ENCODE measurements at places on chromosomes 6 and 20. TPM values are rescaled to one million over a fixed set of nuclear protein-coding genes. Genes with fewer than 3 reads are reported as not detected.

DNA sequence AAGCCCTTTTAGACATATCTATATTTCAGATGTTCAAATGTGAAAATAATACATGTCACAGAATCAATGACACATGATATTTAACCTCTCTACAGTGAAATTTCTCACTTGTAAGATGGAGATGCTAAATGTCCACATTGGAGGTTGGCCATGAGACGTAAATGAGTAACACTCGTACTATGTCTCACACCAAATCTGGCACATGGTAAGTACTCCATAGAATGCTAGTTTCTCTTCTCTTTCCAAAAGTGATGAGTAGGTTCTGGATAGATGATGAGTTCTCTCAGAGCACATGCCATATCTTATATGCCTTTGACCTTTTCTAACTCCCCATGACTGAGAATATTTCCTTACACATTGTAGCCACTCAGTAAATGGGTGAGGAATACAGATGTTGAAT, 17.7 kb downstream of the GFOD1 start:
- H3K36me3 ChIP-seq = no peaks in the 10 kb centered on the region
- peaks cover 3% of the 10 kb centered on the region for H3K4me1 ChIP-seq
- no peaks in the 10 kb centered on the region for H3K27me3 ChIP-seq
- no peak for DNase-seq

- no peak overlapping the region for H3K27ac ChIP-seq
- H3K27me3 ChIP-seq = peaks cover 18% of the 10 kb centered on the region
- peaks cover 11% of the 10 kb centered on the region for H3K4me1 ChIP-seq
- no peak overlapping the region for H3K4me3 ChIP-seq
- H3K36me3 ChIP-seq = no peaks in the 10 kb centered on the region
Observed at GRCh38 chr6:35448191-35448590, 3.9 kb upstream of the FANCE start.

GRCh38 chr6:9140951-9141460, 705.7 kb upstream of the SLC35B3 start:
- no peaks in the 10 kb centered on the region for H3K4me1 ChIP-seq
- no peak overlapping the region for H3K27ac ChIP-seq
- H3K4me3 ChIP-seq = no peak overlapping the region
- no peaks in the 10 kb centered on the region for H3K27me3 ChIP-seq
- H3K36me3 ChIP-seq = no peaks in the 10 kb centered on the region
- DNase-seq = no peak

LYRM2 gene
- total RNA-seq = 35.7 TPM

DNA sequence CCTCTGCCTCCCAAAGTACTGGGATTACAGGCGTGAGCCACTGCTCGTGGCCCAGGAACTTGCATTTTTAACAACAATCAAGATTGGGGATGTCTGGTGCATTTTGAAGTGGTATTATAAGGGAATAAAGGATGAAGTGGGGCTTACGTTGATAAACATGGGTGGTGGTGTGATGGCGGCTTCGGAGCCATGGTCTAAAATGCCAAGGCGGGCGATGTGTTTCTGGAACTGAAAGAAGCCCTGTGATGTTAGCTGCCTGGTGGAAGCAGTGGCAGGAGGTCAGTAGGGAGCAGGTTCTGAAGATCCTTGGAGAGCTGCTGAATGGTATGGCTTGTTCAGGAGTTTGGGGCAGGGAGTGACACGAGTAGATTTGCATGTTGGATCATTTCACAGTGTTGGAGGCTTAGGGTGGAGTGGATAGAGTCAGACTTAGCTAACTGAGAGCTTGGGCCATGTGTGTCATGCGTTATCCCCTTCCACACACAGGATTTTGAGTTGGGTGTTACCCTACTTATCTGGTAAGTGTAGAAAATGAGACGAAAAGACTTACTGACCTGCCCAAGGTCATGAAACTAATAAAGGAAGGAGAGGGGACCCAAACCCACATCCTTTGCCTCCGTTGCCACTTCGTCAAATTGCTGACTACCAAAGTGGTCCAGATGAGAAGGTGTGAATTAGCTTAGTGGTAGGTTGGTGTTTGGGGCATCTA, 1.5 kb downstream of the NELFCD start:
- DNase-seq = peak; percentile 40
- peak overlapping the region; percentile 84 for H3K27ac ChIP-seq
- H3K4me3 ChIP-seq = peak overlapping the region; percentile 78
- no peaks in the 10 kb centered on the region for H3K27me3 ChIP-seq
- H3K4me1 ChIP-seq = peaks cover 25% of the 10 kb centered on the region

- no peaks in the 10 kb centered on the region for H3K4me1 ChIP-seq
- H3K4me3 ChIP-seq = no peak overlapping the region
- peak overlapping the region; percentile 88 for H3K27ac ChIP-seq
Observed at GRCh38 chr6:68658338-68658737, 23.3 kb downstream of the ADGRB3 start.

DNA sequence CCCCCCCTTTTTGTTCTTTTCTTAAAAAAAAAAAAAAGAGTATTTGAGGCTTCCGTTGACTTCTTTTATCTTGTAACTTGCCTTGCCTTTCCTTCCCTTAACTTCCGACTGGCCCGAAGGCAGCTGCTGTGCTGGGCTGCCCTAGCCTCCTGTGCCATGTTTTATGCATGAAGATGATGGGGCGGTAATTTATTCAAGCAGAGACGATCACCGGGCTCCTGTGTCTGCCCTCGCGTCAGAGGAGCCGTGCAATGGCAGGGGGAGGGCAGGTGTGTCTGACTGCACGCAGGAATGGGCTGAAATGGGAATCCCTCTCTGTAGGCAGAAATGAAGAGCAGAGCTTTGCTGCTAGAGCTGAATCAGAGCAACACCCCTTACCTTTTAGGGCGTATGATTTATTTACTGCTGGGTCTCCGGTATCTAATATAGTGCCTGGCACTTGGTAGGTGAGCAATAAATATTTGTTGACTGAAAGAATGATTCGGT, 106.3 kb upstream of the RIPOR2 start:
- H3K27me3 ChIP-seq = no peaks in the 10 kb centered on the region
- H3K4me3 ChIP-seq = no peak overlapping the region
- no peak for DNase-seq
- H3K36me3 ChIP-seq = no peaks in the 10 kb centered on the region
- no peak overlapping the region for H3K27ac ChIP-seq
- no peaks in the 10 kb centered on the region for H3K4me1 ChIP-seq

SPATA25 gene
- total RNA-seq = 0.95 TPM
